Thymus (tissue), 14 donors: ENCODE measurements at places on chromosomes 3 and 15.

DNA sequence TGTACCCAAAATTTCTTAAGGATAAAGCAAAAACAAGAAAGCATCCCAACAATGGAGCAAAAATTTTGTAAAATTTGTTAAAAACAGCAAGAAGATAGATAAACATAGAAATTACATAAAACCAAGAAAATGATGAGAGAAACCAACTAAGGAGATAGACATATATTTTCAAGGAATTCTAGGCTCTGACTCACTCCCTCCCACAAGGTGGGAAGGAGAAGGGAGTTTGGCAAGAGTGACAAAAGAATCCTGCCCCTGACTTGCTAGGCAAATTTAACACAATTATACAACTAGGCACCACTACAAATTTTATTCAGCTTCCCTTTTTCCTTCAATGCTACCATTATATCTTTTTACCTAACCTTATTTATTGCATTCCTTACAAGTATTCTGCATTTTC lies 70.9 kb downstream of the MYO9A start:
- no peak for DNase-seq

- DNase-seq = no peak
These were observed 516.1 kb upstream of the NAALADL2 start for GRCh38 chr3:174342941-174343501.

DNA sequence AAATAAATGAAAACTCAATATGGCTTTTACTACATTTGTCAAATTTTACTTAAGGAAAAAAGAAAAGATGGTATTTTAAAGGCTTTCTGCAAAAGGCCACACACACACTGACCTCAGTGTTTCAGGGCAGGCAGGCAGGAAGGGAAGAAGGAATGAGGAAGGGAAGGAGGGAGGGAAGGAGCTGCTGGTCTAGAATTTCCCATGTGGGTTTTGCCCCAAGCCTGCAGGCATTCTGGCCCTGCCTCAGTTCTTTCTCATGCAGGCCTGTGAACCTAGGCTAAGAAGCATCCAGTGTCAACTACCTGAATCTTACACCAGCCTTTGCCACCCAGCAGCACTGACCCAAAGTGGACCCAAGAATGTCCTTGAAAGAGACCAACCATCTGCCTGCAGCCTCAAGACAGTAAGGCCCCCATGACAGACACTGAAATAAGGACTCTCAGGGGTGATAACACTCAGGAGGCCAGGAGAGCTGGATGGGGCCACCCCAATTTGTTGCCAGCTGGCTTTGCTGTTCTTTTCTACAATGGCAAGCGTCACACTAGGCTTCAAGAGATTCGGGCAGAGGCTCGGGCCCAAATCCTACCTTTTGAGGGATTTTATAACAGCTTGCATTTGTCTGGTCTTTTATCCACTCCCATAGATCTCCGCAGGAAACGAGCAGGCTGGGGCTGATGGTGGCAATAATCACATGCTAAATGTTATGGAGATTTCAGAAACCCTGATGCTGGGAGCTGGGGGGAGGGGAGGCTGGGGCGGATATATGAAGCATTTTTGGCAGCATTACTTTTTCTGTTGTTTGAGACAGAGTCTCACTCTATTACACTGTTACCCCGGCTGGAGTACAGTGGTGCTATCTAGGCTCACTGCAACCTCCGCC lies 51.4 kb downstream of the XXYLT1 start:
- no peak for DNase-seq

DNA sequence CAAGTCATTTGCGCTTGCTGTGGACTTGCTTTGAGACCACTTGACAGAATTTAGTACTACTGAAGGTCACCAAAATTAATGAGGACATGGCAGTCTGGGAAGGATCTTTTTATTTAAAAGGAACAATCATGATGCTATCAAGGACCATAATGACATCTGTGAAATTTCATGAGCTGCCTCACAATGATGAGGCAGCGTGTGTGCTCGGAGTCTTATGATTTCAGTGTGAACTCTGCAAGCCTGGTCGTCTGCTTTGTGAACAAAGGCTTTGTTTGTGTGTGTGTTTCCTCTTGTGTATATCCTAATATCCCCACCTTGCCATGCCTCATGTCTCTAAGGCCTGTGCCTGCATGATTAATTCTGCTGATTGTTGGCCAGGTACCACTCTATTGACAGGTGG lies 46.7 kb downstream of the RAD54L2 start:
- no peak for DNase-seq

DNA sequence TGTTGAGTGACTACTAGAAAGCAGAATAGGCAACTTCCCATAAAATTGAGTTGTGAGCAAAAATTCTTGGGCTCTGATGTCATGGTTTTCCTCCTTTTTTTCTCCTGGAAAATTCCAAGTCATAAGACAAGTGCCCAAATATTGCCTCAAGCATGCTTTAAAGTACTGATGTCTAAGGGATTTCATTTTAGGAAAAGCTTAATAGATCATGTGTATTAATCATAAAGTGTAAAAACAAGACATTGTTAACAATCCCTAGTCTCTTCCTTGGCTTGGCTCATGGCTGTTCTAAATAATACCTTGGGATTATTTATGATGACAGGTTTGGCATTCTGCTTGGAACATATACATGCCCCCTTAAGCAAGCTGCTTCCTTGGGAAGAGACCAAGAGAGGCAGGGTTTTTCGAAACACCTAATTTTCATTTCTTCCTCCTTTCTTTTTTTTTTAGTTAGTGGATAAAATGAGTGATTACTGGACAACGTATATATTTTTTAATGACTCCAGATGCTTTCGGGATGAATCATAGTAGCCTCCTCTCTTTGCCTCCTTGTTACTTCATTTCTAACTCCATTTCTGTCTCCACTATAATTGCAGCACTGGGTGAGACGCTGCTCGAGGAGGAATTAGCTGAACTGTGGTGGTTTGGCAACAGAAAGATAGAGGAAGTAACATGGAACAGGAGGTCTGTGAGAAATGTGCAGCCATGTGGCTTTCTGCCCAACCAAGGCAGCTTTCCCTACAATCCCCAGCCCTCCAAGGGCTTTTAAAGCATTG lies 104.9 kb downstream of the TPRG1 start:
- DNase-seq = no peak

DNA sequence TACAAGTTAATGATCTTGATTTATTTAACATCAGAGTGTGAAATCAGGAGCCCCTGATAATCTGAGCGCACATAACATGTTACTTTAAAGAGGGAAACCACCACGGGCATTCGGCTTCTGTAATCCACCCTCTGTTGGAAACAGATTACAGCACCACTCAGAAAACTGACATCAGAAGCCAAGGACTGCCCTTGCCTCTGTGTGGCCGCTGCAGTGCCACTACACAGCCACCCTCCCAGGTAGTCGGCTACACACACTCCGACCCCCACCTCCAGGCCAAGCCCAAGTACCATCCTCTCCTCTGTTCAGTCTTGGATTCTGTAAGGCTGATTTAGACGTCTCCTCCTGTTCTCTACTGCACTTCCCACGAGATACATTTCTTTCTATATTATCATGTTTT lies 251.7 kb downstream of the GABRB3 start:
- DNase-seq = no peak
